ENCODE measurements at places on chromosomes 13 and 19. TPM values are rescaled to one million over a fixed set of nuclear protein-coding genes. Genes with fewer than 3 reads are reported as not detected.

DNA sequence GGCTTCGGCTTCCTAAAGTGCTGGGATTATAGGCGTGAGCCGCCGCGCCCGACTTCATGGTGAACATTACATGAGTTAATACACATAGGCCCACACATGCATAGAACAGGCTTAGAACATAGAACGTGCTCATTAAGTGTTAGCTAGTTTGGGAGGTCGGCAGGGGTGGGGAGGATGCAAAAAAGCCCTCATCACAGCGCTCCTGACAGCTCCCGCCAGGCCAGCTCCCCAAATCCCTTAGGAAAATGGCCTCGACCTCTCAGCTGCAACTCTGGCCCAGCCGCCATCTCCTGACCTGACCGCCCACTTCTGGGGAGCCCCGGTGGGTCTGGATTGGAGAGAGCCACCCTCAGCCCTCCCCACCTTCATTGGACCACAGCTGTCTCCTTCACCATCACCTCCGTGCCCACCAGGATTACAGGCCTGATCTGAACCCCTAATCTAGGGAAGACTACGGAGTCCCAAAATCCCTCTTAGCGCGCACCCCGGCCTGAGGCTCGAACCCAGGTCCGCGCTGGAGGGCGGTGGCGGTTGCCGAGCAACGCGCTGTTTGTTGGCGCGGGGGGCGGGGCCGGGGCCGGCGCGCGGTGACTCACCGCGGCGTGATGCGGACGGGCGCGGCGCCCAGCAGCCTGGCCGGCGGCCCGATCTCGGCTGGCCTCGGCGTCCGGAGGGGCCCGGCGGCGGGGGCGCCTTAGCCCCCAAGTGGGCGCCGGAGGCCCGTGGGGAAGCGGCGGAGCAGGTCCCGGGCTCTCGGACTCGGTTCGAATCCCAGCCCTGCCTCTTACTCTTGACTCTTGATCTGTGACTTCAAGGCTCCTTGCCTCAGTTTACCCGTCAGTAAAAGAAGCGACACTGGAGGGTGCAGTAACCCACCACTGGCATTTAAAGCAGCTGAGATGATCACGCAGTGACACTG, 26.7 kb upstream of the NANOS3 start:
- peaks cover 23% of the 10 kb centered on the region for H3K4me1 ChIP-seq
- peak overlapping the region; percentile 100 for H3K27ac ChIP-seq

GRCh38 chr13:73765651-73766384, 368.4 kb downstream of the KLF12 start:
- no peak overlapping the region for H3K4me3 ChIP-seq
- H3K4me1 ChIP-seq = no peaks in the 10 kb centered on the region
- no peaks in the 10 kb centered on the region for H3K27me3 ChIP-seq
- peak; percentile 44 for DNase-seq
- H3K36me3 ChIP-seq = no peaks in the 10 kb centered on the region

DNA sequence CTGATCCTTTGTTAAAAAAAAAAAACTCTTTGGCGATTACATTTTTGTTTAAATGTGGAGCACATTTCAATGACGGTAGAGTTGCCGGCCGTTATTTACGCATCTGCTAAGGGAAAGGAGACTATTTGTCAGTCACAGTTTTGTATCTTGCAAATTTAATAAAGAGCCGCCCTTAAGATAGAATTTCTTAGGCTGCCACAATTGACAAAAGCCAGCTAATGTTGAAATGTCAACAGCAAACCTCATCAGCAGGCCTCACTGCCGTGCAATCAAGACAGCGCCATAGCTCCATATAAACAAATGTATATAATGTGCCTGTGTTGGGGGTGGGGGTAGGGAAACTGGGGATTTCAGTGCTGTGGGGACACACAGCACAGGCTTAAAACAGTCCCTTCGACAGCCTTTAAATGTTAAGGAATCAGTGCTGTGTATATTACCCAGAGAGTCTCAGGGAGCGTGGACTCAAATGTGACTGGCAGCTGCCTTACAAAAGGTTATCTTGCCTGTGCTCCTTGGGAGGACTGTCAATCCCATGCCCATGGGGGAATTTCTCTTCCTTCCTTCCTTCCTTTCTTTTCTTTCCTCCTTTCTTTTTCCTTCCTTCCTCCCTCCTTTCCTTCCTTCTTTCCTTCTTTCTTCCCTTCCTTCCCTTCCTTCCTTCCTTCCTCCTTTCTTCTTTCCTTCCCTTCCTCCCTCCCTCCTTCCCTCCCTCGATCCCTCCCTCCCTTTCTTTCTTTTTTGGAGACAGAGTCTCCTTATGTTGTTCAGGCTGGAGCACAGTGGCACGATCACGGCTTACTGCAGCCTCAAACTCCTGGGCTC, 108.0 kb downstream of the URI1 start:
- H3K4me3 ChIP-seq = no peak overlapping the region
- H3K4me1 ChIP-seq = no peaks in the 10 kb centered on the region
- H3K27ac ChIP-seq = no peak overlapping the region
- no peaks in the 10 kb centered on the region for H3K36me3 ChIP-seq
- H3K27me3 ChIP-seq = no peaks in the 10 kb centered on the region

FUT1 gene
- 0.48 TPM for total RNA-seq

All from breast epithelium (tissue), 4 donors.